Urothelium cell line (cell line): ENCODE measurements at places on chromosomes 16 and 17.

DNA sequence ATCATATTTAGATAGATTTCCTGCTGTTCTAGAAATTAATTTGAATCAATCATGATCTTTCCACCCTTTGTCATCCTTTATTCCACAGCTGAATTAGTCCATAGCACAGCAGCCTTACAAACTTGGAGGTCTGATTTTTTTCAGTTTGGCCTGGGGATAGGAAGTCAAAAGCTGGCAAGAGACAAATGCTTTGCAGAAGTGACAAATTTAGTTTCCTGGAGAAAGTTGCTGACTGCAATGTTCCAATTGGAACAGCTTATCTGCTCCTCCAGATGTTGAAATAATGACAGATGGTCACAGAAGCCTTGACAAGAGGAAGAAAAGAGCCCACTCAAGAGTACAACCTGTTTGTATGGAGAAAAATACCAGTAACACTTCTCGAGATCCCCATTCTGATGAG lies 1276.1 kb upstream of the CDH8 start:
- DNase-seq, result no peak

DNA sequence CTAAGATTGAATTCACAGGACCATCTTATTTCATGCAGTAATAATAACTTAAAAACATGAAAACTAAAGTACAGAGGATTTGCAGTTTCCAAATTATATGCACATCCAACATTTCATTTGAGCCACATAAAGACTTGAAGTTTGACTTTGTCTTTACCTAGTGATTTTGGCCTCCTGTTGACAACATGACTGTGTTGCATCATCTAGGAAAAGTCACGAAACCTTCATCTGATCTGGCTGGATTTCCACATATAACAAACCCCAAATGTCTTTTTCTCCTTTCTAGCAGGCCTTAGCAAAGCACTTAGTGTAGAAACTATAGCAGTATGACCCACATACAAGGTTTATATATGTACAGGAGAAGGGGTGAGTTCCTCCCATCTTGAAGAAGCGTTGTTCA lies 406.5 kb upstream of the CDH5 start:
- DNase-seq, result no peak

DNA sequence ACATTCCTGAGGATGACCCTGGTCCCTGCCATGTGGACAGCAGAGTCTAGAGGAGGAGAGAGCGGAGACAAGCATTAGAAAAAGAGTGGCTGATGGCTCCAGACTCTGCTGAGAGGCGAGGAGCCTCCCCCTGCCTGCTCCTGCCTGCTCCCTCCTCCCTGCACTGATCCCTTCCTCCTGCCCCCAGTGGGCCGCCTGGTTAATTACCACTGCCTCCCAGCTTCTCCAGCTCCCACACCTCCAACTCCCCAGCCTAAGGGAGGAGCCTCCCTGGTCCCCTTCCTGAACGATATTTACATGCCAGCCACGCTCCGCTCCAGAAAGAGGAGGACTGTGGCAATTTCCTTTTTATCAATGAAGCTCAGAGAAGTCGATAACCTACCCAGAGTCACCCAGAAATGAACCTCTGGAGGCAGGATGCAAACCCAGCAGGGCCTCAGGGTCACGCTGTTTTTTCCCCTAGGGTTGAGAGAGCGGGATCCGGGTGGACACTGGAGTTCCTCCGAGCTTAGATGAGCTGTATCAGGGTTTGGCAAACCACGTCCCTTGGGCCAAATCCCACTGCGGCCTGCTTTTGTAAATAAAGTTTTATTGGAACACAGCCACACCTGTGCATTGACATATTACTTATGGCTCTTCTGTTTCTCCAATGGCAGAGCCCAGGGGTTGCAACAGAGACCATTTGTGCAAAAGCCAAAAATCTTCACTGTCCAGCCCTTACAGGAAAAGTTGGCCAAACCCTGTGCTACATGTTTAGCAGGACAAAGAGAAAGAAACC lies 27.1 kb upstream of the JPH3 start:
- peak; percentile 57 for DNase-seq

DNA sequence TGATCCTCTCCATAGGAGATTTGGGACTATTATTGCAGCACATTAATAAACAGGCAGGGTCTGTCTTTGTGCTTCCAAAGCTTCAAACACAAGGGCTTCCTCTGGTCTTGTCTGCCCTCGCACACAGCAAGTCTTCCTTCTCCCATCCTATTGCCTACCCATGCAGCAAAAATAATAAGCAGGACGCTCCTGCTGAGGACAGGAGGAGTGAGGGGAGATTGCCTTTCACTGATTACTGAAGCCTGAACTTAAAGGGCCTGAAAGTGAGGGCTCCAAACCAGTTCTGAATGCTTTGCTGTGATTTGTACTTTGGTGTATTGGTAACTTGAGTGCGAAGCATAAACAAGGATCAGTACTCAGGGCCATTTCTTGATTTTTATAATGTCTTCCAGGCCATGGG lies 197.6 kb upstream of the XYLT1 start:
- no peak for DNase-seq

DNA sequence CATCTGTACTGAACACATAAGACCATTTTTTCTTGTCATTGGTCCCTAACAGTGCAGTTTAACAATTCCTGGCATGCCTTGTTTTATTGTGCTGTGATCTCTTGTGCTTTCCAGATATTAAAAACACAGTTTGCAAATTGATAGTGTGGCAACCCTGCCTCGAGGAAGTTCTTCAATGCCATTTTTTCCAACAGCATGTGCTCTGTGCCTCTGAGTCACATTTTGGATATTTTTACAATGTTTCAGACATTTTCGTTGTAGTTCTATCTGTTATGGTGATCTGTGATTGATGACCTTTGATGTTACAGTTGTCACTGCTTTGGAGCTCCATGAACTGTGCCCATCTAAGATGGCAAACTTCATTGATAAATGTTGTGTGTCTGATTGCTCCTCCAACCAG lies 66.2 kb downstream of the GOSR1 start:
- no peak for DNase-seq

- DNase-seq, result no peak
These were observed 91.4 kb upstream of the DYNLRB2 start for GRCh38 chr16:80449392-80449791.

DNA sequence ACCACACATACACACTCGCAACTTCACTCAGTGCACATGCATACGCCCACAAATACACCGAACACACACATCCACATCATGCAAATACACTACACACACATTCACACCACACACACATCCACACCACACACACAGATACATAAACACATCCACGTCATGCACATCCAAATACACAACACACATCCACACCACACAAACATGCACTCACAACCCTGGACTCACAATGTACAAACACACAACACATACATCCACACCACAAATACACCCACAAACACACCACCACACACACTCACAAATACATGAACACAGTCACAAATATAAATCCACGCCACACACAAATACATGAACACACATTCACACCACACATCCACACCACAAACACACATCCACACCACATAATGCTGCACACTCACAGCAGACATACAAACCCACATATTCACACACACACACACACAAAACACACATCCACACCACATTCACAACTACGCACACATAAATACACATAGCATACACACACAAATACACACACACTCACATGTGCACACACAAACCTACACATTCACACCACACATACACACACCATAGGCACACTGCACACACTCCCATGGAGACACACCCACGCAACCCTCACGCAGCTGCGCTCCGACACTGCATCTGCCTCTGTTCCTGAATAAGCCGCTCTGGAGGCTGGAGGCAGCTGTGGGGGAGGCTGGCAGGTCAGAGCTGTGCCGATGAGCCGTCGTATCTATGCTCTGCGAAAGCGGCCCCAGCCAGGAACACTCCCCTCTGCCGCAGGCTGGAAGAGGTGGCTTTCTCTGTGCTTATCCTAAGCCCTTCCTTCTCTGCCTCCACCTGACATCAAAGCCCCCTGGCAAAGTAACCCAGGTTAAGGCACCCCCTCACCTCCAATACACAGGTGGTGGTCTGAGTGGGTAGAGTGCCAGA lies 141.8 kb downstream of the GRIN2A start:
- DNase-seq, result peak; percentile 23

GRCh38 chr16:70594569-70594968 lies 51.8 kb upstream of the IL34 start:
- no peak for DNase-seq

- DNase-seq, result no peak
These were observed 145.6 kb upstream of the RCVRN start for GRCh38 chr17:10050597-10051101.

DNA sequence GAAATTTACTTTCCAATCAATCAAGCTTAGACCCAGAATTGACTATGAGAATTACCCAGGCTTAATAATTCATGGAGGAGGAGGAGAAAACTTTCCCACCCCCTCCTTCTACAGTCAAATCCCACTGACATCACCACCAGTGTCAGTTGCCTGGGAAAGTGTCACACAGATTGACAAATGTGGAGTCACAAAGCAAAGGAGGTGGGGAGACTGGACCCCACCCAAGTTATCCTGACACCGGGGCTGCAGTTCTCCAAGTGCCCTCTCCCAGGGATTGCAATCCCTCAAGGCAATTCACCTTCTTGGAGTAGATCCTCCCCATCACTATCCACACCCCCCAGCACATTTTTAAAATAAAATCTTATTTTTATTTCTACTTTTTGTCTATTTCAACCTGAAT lies 100.2 kb upstream of the CDH11 start:
- DNase-seq, result no peak

DNA sequence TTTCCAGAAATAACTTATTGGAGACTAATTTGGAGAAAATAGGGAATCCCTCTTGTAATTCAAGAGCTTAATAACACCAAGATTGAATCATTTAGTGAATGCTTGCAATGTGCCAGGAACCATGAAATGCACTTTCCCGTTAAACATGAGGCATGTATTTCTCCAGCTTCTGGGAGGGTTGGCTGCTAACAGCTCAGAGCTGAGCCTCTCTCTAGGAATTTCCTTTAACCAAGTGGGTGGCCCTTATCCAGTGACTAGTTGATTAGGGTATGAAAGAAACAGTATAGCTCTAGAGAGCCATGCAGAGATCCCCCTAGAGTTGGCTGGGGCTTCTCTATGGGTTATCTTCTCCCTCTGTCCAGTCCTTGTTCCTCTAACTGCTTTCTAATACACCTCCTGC lies 356.4 kb upstream of the GOT2 start:
- no peak for DNase-seq

DNA sequence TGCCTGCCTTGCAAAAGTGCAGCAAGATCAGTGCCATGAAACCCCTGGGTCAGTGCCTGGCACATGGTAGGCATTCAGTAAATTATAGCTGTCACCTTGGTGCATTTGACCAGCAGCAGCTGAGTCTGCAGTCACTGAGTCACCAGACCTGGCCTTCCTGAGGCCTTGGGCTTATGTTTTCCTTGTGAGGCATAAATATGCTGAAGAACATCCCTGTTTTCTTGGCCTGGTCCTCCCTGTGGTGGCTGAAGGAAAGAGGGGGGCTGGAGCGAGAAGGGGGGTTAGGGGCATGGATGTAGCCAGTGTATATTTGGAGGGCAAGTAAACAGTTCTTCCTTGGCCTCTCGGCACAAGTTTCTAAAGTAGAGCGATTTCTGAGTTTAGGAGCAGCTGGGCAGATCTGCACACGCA lies 26.5 kb downstream of the EPN2 start:
- DNase-seq, result no peak

GRCh38 chr16:59327894-59328293 lies 593.8 kb upstream of the GOT2 start:
- DNase-seq, result no peak

DNA sequence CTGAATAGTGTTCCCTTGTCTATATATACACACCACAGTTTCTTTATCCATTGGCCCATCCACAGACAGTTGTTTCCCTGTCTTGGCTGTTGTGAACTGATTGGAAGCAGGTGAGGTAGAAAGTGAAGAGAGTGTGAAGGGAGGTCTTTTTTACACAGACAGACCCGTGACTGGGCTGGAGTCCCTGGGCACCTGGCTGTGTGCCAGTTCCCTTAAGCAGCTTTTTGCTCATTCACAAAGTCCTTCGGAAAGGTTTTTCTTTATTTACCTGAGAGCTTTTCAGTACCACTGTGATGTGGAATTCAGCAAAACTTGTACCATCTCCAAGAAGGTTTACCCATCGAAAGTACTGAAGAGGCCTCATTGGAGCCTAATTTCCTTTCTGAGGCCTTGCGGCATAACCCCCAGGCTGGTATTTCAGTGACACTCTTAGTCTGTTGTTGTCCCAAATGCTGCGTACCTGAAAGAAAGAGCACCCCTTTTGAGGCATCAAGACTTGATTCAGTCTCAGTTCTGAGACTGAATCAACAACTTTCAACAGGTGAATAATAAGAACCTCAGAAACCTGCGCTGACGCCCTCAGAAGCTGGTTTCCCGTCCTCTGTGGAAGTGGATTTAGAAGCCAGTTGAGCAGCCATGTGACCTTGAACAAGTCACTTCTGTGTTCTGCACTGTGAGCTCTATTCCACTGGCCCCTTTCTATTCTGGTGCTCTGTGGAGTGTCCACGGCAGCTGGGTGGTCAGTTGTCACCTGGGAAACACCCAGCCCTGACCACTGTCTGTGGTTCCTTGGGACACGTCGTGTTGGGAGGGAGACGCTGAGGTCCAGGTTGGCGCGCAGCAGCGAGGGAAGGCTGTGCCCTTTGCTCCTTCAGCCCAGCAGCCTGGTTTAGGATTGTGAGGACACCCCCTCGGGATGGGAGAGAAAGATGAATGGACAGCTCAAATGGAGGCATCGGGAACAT lies 53.9 kb upstream of the CRISPLD2 start:
- no peak for DNase-seq

DNA sequence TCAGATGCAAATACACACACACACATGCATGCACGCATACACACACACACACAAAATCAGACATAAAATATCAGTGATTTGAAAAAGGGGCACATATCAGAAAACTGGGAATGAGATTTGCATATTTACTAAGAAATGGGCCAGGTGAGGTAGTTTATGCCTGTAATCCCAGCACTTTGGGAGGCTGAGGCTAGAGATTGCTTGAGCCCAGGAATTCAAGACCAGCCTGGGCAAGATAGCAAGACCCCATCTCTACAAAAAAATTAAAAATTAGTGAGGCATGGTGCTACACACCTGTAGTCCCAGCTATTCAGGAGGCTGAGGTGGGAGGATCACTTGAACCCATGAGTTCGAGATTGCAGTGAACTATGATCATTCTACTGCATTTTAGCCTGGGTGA lies 22.4 kb upstream of the PNPO start:
- no peak for DNase-seq

DNA sequence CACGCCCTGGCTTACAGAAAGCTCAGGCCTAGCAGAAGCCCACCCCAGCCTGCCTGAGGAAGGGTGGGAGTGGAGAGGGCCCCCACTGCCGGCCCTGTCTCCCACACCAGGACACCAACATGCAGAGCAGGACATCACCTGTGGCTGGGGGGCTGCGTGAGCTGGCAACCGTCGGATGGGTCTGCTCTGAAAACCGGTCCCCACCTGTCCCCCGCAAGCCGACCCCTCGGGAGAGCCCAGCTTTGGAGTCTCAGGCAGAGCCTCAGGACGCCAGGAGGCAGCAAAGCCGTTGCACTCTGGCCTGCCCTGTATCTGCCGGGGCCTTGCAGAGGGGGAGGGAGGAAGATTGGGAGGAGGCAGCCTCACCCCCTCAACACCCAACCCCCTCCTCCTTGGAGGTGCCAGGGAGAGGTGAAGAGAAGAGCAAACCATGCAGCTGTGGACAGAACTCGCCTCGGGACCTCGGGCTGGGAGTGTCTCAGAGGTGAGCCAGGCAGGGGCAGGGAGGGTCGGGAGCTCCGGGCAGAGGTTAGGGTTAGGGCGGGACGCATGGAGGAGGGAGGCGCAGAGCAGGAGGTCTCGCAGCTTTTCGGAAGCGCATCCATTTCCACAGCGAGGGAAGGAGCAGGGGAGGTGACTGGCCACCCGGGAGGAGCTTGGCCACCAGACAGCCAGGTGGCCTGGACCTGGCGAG lies 30.4 kb upstream of the ZC3H18 start:
- no peak for DNase-seq

- DNase-seq, result no peak
These were observed 116.5 kb upstream of the ADAMTS18 start for GRCh38 chr16:77551357-77551756.
